ENCODE measurements at places on chromosomes 12 and 14.

DNA sequence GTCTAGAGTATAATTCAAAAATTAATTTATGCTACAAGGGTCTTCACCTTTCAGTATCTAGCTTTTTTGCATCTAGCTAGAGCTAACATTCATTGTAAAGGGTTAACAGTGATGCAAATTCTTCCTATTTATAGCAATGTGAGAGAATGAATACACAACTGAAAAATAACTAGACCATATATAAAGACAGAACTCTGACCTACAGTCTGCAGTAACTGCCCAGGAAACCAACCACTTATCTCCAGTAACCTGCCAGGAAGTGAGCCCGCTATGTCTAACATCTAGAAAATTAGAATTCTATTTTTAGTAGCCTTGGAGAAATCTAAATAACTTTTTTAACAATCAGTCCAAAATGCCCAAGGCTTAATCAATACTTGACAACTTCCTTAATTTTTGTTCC, 1021.9 kb downstream of the LRFN5 start:
- no peak for DNase-seq

DNA sequence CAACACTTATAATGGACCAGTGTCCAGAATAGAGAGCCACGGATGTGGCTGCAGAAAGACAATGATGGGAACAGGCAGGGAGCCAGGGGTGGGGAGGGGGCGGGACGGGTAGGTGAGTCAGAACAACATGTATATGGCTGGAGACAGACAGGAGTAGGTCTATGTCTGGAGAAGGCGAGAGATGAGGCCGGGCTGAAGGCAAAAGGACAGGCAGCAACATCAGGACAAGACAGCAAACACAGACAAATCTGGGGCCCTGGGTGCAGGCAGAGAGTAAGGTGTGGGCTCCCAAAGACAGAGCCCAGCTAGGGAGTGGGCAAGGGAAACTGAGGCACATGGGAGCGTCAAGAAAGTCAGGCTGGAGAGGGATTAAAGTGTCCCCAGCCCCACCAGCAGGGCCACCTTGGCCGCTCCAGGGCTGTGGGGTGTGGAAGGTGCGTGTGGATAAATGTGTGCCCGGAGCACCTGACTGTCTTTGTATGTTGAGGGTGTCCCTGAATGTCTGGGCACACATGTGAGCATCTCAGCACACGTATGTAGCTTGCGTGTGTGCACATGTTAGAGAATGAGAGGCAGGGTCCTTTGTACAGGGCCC, 44.1 kb downstream of the FAM222A start:
- no peak for DNase-seq

GRCh38 chr12:96099421-96099820, 64.0 kb upstream of the LTA4H start:
- no peak for DNase-seq

DNA sequence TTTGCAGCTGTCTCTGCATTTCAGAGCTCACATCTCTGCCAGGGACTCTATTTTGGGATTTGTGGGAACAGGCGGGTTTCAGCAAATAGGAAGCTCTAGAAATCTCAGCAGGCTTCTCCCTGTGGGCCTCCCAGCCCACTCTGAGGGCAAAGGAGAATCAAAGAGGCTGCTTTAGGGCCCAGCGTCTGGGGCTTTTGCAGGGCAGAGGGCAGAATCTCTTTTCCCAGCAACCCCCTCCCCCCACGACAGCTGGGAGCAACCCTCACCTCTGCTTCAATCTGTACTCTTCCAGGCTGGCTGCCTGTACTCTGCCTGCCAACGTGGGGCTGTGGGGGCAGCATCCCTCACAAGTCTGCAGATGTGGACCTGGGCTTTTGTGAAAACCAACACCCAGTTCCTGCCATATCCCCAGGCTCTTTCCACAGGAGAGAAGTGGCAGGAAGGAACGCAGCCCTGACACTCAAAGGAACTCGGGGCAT, 529.6 kb upstream of the TBX3 start:
- DNase-seq: no peak

GRCh38 chr12:127925971-127926370, 341.0 kb upstream of the TMEM132C start:
- DNase-seq: no peak

DNA sequence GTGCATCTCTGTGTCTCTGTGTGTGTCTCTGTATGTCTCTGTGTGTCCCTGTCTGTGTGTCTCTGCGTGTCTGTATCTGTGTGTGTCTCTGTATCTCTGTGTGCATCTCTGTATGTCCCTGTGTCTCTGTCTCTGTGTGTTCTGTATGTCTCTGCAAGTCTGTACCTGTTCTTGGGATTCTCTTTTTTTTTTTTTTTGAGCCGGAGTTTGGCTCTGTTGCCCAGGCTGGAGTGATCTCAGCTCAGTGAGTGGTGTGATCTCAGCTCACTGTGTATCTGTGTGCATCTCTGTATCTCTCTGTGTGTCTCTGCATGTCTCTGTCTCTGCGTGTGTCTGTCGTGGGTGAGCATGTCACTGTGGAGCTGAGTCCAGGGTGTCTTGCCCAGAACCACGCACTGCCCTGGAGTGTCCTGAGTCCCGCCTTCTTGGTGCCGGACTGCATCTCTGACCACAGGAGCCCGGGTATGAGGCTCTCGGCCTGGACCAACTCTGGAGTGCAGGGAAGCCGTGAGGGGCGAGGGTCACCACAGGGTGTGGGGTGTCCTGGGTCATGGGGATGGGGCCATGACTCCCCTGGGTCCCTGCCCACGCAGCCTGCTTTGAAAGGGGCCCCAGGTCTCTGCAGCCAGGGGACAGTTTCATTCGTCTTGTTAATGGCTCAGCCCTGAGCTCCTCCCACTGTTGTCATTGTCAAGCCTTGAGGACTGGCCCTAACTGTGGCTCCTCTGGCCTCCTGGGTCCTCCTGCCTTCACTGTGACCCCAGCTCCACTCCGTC, 11.8 kb downstream of the MYL2 start:
- no peak for DNase-seq

GRCh38 chr12:76866726-76867125, 12.1 kb downstream of the CSRP2 start:
- peak; percentile 69 for DNase-seq

- no peak for DNase-seq
Observed at GRCh38 chr12:52335598-52336262, 14.5 kb upstream of the KRT83 start.

DNA sequence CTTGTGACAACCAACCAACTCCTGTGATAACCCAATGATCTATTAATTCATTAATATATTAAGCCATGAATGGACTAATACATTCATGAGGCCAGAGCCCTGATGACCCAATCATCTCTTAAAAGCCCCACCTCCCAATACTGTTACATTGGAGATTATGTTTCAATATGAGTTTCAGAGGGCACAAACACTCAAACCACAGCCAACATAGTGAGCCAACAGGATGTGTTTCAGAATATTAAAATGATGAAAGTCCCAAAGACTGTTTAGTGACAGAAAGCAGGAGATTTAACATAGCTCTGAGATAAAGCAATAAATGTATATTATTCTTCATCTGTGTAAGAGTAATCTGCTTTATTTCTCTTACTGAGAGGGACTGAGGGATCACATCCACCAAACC, 71.7 kb downstream of the PTPRO start:
- DNase-seq: no peak

DNA sequence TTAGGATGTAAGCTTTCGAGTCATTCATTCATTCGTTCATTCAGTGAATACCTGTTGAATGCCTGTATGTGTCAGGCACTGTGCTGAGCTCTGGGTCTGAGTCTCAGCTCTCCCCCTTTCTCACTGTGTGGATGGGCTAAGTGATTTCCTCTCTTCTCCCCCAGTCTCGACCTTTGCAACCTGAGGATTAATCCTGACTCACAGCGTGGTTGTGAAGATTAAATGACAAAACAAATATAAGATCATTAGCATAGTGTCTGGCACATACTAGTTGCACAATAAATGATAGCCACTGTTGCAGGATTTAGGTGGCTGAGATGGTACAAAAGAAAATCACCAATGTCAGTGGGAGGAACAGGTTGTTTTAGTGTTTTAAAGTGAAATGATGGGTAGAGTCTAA, 136.7 kb downstream of the GPR135 start:
- no peak for DNase-seq

GRCh38 chr12:53496752-53497032, 2.6 kb downstream of the MAP3K12 start:
- no peak for DNase-seq

GRCh38 chr12:50507930-50508329, 3.1 kb downstream of the DIP2B start:
- no peak for DNase-seq

DNA sequence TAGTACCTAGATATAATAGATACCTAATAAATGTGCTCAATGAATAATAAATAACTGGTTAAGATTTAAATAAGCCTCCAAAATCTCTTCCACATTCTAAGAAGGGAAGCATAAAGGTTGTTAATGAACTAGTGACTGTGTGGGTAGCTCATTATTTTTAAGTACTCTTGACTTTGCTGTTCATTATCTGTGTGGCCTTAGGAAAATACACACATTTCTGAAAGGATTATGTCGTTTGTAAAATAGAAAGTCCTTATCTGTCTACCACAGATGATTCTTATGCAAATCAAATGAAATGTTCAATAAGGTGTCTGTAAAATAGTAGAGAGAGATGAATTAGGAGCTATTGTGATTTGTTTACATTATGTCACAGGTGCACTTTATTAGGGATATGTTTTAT, 119.5 kb downstream of the LRRK2 start:
- DNase-seq: no peak

DNA sequence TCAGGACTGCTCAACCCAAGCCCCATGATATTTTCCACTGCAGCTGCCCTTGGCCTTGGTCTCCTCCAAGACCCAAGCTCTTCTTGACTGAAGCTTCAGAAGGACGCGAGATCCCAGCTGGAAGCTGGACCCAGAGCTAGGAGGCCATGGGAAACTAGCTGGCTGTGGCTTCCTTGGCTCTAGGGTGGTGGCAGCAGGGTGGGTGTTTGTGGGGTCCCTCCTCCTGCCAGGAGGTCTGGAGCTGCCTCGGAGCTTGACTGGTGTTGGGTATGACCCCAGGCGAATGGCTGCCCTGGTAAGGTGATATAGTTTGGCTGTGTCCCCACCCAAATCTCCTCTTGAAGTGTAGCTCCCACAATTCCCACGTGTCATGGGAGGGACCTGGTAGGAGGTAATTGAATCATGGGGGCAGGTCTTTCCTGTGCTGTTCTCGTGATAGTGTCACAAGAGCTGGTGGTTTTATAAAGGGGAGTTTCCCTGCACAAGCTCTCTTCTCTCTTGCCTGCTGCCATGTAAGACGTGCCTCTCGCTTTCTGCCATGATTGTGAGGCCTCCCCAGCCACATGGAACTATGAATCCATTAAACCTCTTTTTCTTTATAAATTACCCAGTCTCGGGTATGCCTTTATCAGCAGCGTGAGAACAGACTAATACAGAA, 51.4 kb downstream of the TRPV4 start:
- no peak for DNase-seq

DNA sequence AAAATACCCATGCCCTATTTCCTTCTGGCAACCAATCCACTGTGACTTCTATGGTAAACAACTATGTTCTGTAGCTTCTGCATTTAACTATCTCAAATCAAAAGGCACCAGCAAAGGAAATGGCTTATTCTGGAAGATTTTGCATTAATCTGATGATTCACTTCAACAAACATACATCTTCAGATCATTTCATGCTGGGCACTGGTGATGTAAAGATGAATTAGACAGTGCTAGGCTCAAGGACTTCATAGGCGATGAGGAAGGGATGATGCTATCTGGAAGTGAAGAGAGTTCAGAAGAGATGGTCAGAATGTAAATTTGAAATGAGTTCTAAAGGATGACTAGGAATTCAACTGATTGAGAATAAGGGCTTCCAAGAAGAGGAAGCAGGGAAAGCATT, 363.3 kb downstream of the PAWR start:
- DNase-seq: no peak

DNA sequence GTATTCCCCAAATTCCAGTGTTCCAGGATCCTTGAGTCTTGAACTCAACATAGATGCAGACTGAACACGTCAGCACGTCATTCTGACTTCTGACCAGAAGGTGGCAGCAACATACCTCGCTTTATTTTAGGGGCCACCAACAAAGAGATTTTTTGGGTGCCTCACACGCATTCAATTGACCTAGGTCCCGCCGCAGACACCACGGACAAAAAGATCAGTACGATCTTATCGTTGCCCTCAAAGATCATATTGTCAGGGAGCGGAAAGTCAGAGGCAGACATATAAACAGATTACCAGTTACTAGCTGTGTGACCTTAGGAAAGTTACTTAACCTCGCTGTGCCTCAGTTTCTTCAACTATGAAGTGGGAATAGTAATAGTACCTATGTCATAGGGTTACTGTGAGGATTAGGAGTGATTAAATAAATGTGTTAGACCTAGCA, 6.5 kb upstream of the PRPH start:
- no peak for DNase-seq

DNA sequence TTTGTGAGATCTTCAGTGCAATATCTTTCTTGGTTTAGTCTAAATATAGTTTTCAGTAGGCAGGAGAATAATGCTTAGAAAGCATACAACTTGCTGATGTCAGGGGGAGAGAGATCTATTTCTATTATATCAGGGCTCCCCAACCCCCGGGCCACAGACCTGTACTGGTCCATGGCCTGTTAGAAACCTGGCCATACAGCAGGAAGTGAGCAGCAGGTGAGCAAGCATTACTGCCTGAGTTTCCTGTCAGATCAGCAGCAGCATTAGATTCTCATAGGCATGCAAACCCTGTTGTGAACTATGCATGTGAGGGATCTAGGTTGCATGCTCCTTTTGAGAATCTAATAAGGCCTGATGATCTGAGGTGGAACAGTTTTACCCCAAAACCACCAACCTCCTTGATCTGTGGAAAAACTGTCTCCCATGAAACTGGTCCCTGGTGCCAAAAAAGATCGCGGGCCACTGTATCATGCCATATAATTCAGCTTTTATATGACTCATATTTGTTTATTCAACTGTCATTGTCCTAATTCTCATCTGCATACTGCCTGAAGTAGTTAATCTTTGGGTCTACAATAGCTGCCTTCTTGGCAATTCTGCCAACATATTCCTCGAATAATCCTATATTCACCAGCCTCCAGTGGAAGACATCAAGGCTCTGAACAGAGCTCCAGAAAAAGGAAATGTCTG, 163.6 kb upstream of the DYRK2 start:
- DNase-seq: no peak

- DNase-seq: no peak
Observed at GRCh38 chr12:3692616-3693365, 60.1 kb downstream of the CRACR2A start.

GRCh38 chr12:27906127-27906500, 66.4 kb downstream of the PTHLH start:
- no peak for DNase-seq

DNA sequence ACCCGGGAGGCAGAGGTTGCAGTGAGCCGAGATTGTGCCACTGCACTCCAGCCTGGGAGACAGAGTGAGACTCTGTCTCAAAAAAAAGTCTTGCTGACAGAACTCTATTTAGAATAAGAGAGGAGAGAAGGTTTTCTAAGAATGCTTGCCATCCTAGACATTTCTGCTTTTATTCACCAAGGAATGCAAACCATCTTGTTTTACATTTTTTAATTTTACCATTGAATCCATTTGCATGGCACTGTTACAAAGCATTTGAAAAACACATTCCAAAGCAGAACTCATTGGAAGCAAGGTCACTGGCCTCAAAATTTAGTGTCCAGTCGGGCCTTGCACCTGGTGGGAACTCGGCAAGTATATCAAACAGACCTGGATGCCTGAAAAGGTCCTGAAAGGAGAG, 44.2 kb upstream of the RASSF3 start:
- no peak for DNase-seq

Data from NCI-H2227 treated with DMSO at 0.1 percent for 48 hours (cell line).